ENCODE measurements at places on chromosomes 16 and 17.

DNA sequence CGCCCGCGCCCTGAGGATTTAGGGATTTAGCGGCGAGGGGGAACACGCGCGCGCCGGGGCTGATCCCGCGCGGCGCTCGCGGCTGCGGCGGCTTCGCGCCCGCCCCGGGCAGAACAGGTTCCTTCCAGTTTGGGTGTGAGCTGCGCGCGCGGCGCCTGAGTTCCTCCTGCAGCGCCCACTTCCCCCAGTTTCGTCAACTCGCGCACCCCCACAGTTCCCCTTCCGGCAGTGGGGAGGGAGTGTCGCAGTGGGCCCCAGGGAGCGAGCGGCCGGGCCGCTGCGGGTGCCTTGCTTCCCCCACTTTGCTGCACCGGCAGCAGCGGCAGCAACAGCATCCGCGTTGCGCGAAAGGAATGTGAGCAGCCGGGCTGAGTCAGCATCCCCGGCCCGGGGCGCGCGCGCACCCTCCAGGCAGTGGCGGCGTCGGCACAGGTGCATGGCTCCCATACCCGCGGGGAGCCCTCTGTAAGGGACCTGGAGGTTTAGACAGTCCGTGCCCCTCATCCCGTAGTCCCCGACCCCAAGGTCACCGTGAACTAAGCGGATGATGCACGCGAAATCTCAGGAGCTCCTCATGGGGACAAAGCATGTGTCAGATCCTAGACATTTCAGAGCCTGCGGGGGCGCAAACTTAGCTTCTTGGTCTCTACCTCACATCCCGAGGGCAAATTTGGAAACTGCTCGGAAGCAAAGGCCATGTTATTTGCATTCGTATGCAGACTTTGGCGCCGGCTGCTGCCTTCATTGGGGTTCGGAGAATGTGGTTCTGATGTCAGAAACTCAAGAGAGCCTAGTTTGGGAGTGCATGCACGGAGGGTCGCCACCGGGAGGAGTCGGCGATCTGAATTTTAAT, 767 bp downstream of the ARSG start:
- peak; percentile 78 for DNase-seq

DNA sequence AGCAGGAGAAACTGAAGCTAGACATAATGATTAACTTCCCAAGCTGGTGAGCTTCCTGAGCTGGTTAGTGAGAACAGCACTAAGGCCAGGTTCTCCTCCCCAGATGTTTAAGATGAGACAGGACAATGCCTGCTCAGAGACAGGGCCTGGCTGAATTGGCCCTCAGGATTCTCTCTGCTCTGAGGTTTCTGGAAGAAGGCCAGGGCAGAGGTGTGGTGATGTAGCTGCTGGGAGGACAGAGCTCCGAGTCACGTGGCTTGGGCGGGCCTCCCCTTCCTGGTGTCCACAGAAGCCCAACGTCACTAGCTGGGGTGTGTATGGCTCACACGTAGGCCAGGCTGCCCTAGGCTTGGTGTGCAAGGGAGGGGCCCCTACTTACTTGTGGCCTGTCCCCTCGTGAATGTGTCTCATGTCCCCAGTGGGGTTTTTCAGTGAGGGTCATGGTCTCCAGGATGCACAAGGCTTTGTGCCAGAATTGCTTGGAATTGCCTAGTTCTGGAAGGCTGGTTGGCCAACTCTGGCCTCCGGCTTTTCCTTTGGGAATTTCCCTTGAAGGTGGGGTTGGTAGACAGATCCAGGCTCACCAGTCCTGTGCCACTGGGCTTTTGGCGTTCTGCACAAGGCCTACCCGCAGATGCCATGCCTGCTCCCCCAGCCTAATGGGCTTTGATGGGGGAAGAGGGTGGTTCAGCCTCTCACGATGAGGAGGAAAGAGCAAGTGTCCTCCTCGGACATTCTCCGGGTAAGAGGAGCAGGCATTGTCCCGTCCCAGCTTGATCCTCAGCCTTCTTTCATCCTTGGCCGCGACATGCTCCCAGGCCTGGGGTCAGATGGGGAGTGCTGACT, 3.4 kb downstream of the NOD2 start:
- no peak for DNase-seq

DNA sequence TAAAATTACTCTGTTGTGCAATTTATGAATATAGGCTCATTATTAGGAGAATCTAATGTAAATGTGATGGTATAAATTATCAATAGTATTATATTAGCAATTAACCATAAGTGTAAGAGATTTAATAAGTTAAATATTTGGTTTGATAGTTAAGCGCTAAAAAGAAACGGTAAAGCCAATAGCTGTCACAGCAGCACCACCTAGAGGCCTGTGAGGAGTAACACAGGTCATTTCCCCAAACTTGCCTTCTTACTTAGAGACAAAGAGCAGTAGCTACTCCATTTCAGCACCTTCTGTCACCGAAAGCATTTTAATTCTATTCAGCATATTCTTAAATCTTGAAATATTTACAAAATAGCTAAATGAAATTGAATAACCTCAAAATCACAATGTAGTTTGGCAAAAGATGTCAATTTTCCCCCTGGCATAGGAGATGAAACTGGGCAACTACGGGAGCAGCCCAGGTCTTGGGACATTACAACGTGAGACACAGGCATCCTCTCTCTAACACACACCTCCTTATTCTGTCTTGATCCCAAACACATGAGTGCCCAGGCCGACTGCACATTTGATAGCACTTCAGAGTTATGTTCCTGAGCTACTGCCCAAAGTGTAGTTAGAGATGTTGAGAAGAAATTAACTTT, 14.3 kb upstream of the DYNLRB2 start:
- DNase-seq: no peak

DNA sequence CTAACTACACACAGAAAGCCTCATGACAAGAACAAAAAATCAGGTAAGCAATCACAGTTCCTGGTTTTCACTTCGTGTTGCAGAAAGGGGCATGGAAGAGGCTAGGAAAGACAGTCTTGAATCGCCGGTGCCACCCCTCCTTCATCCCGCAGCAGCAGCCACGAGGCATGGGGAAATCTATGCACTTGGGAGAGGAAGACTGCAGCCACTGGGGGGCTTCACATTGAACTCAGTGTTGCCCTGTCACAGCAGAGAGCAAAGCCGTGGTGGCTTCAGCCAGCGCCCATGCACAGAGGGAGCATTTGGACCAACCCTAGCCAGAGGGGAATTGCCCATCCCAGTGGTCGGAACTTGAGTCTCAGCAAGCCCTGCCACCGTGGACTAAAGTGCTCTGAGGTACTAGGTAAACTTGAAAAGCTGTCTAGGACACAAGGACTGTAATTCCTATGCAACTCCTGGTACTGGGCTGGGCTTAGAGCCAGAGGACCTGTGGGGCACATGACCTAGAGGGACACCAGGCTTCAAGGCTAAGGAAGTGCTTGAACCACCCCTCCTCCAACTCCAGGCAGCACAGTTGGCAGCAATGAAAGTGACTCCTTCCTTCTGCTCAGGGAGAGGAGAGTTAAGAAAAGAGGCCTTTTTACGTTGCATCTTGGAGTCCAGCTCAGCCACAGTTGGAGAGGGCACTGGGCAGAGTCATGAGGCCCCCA, 35.2 kb upstream of the ATP2C2 start:
- no peak for DNase-seq

DNA sequence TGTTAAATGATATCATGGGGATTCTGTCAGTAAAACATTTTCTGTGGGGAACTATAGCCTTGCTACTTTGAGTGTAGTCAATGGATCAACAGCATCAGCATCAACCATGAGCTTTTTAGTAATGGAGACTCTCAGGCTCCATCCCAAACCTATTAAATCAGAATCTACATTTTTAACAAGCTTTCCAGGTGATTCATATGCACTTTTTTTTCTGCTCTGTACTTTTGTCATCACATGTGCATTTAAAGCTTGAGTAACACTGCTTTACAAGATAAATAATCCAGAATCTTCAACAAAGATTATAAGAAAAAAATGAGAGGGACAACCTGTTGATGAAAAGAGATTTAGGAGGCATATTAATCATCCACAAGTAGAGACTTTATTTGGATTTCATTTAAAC, 23.5 kb downstream of the NUP93 start:
- no peak for DNase-seq

DNA sequence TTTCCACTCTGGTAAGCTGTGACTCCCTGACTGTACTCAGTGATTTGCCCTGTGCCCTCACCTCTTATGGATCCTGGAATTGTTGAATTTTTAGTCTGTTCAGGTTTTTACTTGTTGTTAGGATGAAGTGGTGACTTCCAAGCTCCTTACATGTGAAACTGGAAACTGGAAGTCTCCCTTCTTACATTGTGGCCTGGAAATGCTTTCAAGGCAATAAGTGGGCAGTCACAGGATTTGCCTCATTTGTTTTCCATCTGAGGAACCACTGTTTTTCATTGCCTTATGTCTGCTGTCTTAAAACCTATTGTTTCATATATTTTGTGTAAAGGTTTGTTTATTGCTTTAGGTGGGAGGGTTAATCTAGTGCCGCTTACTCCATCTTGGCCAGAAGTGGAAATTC, 155.8 kb downstream of the CYB561 start:
- DNase-seq: no peak

DNA sequence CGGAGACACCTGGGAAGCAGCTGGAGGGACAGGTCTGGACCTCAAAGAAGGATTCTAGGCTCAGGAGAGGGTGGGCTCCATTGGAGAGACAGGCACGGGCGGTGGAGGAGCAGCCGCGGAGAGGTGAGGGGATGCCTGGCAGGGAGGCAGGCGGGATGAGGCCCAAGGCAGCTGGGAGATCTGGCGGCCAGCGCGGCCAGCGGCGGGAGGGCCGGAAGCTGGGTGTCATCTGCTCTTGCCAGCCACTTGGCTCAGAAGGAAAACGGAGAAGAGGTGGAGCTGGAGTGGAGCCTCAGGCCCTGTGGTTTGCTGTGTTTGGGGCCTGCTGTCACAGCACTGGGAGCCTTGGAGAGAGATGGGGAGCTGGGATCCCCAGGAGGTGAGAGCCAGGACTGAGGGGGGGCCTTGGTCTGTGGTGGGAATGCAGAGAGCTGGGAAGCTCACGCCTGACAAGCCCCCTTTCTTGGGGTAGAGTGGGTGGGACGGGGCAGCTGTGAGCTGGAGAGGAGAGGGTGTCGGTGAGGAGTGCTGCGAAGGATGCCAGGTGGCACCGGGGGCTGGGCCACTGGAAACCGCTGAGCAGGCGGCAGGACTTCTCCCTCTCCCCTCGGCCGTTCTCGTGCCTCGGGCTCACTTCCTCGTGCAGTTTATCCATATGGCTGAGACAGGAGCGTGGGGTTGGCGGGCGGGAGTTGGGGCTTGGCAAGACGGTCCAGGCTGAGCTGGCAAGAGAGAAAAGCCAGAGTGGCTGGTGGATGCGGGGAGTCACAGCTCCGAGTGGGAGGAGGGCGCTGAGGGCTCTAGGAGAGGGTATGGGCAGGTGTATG, 8.0 kb downstream of the TBC1D24 start:
- no peak for DNase-seq

DNA sequence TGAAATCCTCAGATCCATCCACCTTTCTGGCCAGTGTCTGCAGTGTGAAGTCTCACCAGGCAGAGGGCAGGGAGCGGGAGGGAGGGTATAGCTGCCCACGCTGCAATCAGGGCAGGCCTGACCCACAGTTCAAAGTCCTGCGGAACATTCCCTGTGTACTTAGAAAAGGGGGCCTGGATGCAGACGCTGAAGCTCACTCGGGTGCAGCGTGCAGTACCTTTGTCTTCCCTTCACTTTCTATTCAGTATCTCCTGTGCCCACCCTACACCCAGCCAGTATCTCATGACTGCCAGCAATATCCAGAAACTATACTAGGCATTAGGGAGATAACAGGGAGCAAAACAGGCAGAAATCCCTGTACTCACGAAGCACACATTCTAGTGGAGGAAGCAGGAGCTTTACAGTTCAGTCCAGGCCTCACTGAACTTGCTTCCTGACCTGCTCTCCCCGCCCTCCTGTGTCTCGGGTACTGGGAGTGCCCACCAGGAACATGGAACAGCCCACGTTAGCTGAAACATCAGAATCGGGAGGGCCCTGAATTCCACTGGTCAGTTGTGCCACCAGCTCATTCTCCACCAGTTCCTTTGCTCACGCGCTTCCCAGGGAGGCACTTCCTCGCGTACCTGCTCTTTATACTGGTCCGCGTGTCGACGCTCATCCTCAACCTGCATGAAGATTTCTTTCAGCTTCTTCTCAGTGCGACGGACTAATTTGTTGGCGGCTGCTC, 42.2 kb downstream of the NDEL1 start:
- DNase-seq: no peak

- DNase-seq: no peak
Observed at GRCh38 chr17:28700830-28701492, 10.7 kb downstream of the PROCA1 start.

DNA sequence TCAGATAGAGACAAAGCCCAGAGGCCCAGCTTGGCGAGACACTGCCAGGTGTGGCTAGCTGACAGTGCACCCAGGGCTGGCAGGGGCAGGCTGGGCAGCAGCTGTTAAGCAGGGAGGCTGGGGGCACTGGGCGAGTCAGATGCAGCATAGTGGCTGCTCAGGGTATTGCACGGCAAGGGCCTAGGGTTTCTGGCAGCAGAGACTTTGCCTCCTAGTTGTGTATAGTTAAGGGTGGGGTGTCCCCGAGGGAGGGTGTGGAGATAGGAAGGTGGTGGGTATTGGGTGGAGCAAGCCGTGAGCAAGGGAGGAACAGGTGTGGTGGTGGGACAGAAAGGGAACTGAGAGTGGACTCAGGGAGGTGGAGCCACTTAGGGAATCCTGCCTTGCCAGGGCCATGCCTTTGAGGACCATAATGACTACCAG, 66.0 kb downstream of the SMPD3 start:
- no peak for DNase-seq

DNA sequence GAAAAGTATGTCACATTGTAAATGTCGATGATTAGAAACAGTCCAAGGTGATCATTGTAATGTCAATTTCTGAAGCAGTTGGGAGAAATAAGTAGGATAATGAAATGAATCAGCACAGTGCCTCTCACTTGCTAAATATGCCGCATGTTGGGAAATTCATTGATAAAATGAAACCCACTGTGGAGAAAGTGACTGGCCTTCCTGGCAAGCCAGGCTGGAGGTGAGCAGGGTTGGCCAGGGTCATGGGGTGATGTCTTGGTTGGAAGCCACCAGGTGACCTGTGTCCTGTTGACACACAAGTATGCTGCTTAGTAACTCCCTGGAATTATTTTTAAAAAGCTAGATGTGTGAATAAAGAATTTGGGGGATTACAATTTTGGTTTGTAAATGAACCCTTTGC, 14.9 kb upstream of the WNT9B start:
- DNase-seq: no peak
